Fibroblast of skin of back (primary cell): ENCODE measurements at places on chromosomes 7 and 10.

DNA sequence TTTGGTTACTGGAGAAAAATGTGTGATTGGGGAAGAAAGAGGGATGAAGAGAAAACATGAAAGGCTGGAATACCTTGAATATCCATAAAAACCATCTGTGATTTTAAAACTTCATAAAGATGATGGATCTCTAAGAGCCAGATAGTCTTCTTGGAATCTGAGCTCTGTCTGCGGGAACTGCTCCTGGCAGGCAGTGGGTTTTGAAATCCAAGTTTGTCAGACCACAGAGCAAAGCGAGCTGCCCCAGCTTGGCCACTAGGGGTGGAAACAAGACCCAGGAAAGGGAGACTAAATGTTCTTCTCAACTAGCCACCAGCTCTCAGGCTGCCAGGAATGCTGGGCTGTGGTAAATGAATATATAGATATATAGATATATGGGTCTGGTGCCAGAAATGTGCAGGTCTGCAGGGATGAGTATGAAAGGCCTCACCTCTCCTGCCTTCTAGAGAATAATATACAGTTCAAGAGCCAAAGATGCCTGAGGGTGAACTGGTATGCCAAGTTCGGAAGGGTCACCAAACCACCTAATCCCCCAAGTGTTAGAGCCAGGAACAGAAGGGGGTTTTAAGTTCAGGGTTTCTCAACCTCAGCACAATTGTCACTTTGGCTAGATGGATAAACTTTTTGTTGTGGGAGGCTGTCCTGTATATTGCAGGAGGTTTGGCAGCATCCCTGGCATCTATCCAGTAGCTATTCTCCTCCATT, 208.8 kb downstream of the KCNMA1 start:
- DNase-seq: peak; percentile 70

DNA sequence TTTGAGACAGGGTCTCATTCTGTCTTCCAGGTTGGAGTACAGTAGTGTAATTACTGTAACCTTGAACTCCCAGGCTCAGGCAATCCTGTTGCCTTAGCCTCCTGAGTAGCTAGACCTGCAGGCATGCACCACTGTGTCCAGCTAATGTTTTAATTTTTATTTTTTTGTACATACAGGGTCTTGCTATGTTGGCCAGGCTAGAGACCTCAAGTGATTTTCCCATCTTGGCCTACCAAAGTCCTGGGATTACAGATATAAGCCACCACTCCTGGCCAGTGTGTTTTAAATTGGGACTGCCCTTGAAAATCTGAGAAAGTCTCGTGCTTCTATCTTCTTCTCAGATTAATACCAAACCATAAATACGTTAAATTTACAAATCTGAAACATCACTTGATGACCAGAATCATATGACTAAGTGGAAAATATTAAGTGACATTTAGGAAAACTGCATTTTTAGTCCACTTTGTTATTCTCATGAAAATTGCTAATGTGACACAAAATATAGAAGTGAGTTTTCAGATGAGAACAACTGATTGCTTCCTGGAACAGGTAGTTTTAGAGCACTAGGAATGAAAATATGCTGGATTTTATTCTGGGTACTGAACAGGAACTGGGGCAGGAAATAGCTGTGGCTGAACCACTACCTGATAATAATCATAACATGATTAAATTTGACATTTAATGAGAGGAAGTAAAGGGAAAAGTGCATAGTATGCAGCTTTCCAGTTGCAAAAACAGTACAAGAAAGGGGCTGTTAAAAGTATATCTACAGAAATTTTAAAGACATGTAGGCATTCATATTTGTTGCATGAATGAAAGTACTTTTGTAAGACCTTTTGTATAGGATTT, 4.2 kb downstream of the PHTF2 start:
- no peak for DNase-seq

DNA sequence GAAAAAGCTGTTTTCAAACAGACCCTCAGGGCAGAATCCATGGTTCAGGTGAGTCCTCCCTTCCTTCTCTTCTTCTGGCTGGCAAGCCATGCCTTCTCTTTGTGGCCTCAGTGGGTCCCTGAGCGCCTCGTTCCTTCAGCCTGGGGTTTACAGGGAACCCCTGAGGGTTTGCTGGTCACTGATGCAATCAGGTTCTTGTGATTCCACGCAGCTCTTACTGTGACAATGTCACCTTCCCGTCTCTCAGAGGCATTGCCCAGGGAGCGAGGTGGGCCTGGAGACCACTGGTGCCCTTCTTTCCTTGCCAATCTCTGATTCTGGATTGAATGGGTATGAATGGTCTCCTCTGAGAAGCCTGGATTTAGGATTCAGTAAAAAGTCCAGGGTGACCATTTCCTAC, 132.2 kb downstream of the ADARB2 start:
- DNase-seq: no peak

DNA sequence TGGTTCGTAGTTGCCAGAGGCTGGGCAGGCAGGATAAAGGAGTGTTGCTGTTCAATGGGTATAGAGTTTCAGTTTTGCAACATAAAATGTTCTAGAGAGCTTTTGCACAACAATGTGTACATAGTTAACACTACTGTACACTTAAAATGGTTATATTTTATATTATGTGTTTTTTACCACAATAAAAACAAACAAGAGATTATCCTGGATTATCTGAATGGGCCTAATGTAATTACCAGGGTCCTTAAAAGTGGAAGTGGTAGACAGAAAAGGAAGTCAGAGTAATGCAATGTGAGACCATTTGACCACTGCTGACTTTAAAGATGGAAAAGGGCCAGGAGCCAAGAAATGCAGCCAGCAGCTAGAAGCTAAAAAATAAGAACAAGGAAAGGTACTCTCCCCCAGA, 159.7 kb downstream of the SGMS1 start:
- DNase-seq: no peak

DNA sequence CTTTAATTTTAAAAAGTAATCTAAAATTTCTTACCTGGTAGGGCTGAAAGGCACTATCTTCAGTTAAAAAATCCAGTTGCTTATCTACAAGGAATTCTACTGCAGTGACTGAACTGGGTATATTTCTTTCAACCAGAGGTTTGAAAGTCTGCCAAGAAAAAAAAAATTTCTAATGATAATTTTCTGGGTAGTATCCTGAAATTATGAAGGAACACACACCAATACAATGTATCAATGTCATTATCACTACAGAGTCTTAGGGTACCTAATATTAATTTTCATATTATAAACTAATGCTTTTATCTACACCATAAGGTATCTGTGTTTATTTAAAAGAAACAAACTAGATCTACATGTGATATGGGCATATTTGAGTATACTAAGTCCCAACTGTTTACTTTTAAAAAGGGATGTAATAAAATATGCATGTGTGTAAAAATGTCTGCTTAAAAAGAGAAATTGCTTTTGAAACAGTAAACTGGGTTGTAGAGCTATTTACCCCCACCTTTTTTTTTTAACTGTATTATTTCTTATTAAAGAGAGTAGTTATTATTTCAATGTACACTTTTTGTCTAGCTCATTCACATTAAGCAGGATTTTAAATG, 131.6 kb downstream of the NRBF2 start:
- no peak for DNase-seq

GRCh38 chr7:2393706-2394105, 9.7 kb upstream of the CHST12 start:
- no peak for DNase-seq

- DNase-seq: no peak
Measured at GRCh38 chr10:20157314-20157713, 341.1 kb downstream of the PLXDC2 start.

DNA sequence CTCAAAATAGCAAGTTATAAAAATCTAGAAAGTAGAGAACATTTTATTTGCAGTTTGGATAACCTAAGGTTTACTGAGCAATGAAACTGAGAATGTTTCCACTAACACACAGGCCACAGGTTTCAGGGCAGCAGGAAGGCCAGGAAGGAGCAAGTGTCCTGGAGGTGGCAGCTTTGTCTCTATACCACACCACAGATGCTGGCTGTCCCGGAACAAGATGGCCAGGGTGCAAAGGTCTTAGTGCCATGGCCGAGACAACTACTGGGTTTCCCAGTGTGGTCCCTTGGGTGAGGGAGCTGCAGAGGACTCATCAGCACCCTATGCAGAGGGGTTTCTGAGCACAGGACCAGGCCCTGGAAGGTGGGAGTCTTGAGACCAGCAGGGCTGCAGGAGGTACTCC, 92.0 kb downstream of the CTBP2 start:
- no peak for DNase-seq

- peak; percentile 42 for DNase-seq
Measured at GRCh38 chr10:68137171-68137570, 27.9 kb downstream of the MYPN start.

GRCh38 chr10:19728376-19728775, 87.9 kb upstream of the PLXDC2 start:
- DNase-seq: no peak

GRCh38 chr10:113842171-113842570, 11.7 kb downstream of the DCLRE1A start:
- no peak for DNase-seq

DNA sequence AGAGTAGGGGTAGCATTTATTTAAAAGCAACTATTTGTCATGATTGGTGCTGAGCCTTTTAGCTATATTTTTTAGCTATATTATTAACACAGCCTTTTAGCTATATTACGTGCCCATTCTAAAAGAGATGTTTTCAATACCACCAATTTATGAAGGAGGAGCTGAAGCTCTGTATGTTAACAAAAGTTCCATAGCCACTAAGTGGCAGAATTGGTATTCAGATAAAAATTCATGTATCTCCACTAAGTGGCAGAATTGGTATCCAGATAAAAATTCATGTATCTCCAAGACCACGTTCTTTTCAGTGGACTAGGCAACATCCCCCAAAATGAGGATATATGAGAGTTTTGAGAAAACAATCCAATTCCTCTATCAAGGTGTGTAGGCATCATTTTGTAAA, 268.6 kb downstream of the HGF start:
- peak; percentile 47 for DNase-seq

DNA sequence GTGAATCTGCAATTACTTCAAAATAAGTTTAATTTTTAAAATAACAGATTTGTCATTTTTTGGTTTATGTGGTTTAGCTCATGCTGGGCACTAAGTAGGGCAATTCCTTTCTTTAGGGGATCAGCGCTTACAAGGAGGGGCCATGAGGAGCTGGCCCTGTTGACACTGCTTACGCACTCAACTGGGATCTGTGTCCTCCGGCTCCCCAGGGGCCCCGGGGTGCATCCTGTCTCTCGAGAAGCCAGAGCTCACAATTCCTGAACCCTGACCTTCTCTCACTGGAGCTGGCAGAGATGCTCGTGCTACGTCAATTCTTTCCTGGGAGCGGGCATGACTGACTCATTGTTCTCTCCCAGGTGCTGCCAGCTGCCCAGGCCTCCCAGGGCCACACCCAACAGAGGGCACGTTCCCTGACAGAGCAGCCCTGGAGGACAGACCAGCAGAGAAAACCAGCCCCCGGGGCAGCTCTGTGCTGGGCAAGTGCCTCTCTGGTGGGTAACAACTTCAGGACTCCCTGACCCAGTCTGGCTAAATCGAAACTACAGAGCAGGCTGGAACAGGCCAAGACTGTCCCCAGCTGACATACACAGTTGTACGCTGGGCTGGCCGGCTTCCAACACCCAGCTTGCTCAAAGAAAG, 36.8 kb downstream of the CTBP2 start:
- peak; percentile 77 for DNase-seq

DNA sequence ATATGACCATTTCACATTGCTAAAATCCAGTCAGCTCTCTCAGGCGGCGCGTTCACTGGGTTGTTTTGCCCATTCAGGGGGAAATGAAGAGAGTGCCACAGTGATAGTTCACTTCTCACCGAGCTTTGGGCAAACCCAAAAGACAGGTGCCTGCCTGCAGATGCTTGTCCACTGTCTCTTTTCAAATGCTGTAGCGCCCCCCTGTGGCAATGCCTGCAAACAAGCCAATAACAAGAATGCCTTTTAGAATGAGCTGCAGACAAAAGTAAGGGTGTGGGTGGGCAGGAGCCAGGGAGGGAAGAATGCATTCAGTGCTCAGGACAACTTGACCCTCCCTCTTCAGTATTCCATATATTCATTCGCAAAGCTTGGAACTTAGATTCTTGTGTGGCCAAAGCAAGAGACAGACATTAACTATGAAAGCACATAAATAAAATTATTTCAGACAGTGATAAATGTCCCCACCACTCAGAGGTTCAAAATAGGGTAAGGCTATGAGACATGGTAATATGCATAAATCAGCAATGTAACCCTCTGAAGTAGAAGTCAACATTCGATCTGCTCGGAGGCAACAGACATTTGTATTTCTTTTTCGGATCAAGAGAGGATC, 86.9 kb downstream of the JAZF1 start:
- peak; percentile 68 for DNase-seq

- DNase-seq: peak; percentile 58
Measured at GRCh38 chr10:74021248-74022055, 23.5 kb downstream of the VCL start.

DNA sequence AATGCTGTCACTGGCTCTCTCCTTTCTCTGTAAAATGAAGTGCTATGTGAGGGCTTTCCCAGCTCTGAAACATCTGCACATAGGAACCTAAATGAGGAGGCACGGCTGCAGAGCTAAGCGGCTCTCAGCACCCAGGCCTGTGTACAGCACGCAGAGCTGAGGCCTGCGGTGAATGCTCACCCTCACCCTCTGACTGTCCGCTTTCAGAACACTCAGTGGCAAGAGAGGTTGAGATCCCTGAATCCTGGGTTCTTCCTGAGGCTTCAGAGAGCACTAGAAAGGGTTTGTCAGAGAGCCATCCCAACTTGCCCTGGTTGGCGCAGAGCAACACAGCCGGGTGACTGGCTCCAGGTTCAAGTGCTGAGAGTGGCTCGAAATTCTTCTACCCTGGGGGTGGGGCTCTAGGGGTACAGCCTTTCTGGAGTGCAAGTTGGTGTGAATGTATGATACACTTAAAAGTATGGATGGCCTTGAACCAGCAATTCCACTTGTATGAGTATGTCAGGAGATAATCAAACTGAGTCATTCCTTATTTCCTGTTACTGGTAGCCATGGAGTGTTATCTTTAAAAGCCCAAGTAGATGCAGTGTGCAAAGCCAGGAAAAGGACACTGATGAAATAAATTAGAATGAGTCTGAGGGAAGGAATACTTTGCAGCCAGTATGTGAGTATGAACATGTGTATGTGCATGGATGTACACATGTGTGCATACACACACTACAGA, 1.7 kb upstream of the CCDC201 start:
- DNase-seq: peak; percentile 93

- peak; percentile 34 for DNase-seq
Measured at GRCh38 chr10:89857431-89858042, 156.1 kb downstream of the KIF20B start.

DNA sequence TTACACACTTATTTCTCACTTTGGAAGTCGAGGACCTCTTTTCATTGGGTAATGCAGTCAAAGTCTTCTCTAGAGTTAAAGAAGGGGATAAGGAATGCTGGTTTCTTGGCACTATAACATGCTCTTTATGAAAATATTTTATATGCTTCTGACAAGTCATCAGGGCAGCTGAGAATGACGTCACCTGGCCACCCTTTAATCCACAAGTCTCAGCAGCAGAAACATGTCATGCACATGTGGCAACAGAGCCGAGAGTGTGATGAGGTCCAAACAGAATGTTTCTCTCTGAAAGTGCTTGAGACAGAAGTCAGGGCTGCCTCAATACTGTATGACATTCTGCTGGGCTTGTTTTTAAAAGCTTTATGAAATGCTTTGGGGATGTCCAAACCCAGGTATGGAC, 63.5 kb upstream of the C10orf90 start:
- DNase-seq: peak; percentile 52

GRCh38 chr10:60003651-60004523, 97.5 kb upstream of the CCDC6 start:
- DNase-seq: no peak
